NCI-H69 (cell line): ENCODE measurements at places on chromosomes 3 and 15.

- DNase-seq, result peak; percentile 83
Measured at GRCh38 chr3:115217678-115218451, 70.8 kb upstream of the ZBTB20 start.

DNA sequence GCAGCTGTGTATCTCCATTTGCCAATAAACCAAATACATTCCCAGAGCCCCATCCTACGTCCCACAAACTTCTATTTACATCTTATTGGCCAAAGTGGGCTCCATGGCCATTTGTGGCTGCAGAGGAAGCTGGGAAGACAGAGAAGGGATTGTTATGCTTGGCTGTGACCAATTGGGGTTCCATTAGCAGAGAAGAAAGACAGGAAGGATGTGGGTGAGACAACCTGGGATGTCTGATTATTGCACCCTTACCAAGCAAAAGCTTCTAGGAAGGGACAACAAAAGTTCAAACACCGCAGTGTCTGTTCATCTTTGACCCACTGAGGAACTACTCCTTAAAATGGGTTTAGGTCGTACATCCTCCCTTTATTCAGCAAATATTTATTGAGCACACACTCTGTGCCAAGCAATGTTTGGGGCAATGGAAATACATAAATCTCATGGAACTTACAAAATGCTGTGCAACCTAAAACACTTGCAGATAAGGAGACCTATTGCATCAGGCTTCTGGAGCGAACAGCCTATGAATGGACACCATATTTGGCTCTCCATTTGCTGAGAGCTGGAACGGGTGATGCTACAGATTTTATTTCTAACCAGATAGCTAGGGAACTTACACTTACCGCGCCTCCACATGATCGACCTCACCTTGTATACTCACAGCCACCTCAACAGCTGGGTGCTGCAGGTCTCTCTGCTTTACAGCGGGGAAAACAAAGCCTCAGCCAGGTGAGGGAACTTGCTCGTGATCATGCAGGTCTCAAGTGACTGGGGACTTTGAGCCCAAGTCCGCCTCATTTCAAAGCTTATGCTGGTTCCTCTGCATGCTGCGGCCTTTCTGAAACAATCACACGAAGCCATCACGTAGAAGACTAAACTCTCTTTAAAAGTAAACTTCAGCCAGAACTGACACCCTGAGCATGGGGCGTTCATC lies 21.4 kb upstream of the NR2E3 start:
- no peak for DNase-seq

DNA sequence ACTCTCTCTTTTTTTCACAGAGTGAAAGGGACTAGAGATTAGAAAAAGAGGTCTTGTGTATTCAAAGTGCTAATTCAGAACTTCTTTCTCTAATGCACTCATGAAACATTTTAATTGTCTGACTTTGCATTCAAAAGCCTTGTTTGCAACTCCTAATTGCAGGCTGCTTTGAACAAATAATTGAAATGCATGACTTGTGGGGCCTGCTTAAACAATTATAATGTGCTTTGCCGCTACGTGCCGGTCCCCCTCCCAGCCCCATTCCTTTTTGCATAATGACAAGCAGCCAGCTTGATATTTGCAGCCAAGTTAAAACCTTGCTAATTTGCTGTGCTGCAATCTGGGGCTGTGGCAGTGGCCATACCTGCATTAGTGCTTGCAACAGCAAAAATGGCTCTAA lies 114.5 kb downstream of the FOXB1 start:
- peak; percentile 76 for DNase-seq

GRCh38 chr3:151584566-151584965 lies 123.7 kb upstream of the IGSF10 start:
- DNase-seq, result peak; percentile 9

DNA sequence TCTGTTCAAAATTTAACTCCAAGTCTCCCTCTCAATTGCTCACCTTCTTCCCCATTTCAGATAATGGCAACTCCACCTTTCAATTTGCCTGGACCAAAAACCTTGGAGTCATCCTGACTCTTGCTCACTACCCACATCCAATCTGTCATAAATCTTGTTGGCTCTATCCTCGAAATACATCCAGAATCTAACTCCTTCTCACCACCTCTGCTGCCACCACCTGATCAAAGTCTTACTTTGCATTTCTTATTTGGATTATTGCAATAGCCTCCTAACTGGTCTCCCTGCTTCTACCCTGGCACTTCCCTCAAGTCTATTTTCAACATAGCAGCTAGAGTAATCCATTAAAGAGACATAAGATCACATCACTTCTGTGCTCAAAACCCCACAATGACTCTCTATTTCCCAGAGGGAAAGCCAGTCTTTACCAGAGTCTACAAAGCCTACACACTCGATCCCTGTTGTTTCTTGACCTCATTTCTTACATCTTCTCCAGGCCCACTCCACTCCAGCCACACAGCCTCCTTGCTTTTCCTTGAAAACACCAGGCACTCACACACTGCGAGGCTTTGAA lies 86.6 kb downstream of the GPR156 start:
- DNase-seq, result peak; percentile 46

DNA sequence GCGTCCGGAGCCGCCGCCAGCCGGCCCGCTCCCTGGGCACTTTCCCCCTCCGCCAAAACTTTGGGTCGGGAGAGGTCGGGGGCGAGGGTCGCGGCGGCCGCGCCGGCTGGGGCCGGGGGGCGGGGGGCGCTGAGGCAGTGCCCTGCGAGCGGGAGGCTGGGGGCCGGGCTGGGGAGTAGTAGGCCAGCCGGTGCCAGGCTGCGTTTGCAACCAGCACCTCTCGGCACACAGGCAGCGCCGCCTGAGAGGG lies 452 bp downstream of the BBX start:
- no peak for DNase-seq

GRCh38 chr15:45203182-45203581 lies 15.4 kb upstream of the SHF start:
- no peak for DNase-seq

DNA sequence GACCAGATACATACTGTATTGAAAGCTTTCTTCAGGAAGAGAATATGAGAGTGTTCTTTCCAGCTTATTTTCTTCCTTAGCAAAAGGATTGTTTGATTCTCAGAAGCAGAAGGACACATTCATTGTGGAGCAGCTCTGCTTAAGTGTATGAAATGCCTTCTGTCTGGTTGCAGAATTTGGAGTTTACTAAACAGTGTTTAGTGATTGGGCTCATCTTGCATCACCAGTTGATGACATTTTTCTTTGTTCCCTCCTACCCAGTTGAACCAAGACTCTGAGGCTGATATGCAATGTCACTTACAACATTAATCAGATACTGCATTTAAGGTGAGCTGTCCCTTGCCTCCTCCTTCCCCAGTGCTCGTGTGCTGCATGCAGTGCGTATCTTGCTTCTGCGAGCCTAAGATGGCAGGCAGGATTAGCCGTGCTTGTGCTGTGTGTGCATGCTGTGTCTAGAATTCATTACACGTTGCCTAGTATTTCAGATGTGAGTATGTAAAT lies 18.4 kb downstream of the ZBTB38 start:
- peak; percentile 84 for DNase-seq
